ENCODE measurements at places on chromosomes 5 and 9. TPM values are rescaled to one million over a fixed set of nuclear protein-coding genes. Genes with fewer than 3 reads are reported as not detected.

Gene IFNA2
- not detected for total RNA-seq

Gene KCNV2
- not detected for total RNA-seq

Gene KIF24
- total RNA-seq: 11.0 TPM

- DNase-seq: no peak
- H3K4me3 ChIP-seq: no peak overlapping the region
- no peak overlapping the region for H3K27ac ChIP-seq
- H3K4me1 ChIP-seq: peaks cover 11% of the 10 kb centered on the region
- peaks cover 56% of the 10 kb centered on the region for H3K36me3 ChIP-seq
Observed at GRCh38 chr5:143331956-143332355, 71.5 kb downstream of the NR3C1 start.

- H3K27ac ChIP-seq: no peak overlapping the region
- DNase-seq: no peak
- no peaks in the 10 kb centered on the region for H3K27me3 ChIP-seq
- H3K4me1 ChIP-seq: no peaks in the 10 kb centered on the region
Observed at GRCh38 chr9:134355561-134356279, 29.5 kb downstream of the RXRA start.

GRCh38 chr5:160747559-160747958, 104.5 kb downstream of the ATP10B start:
- H3K27me3 ChIP-seq: peaks cover under 1% of the 10 kb centered on the region
- DNase-seq: no peak
- no peaks in the 10 kb centered on the region for H3K36me3 ChIP-seq
- no peak overlapping the region for H3K27ac ChIP-seq
- H3K4me3 ChIP-seq: no peak overlapping the region

GRCh38 chr9:134033516-134034214, 8.4 kb downstream of the BRD3OS start:
- no peak overlapping the region for H3K4me3 ChIP-seq
- H3K4me1 ChIP-seq: no peaks in the 10 kb centered on the region
- no peak overlapping the region for H3K27ac ChIP-seq
- H3K27me3 ChIP-seq: no peaks in the 10 kb centered on the region

GRCh38 chr5:109161914-109162683, 247.7 kb downstream of the PJA2 start:
- H3K4me1 ChIP-seq: no peaks in the 10 kb centered on the region
- DNase-seq: no peak
- H3K27me3 ChIP-seq: no peaks in the 10 kb centered on the region
- H3K27ac ChIP-seq: no peak overlapping the region

DNA sequence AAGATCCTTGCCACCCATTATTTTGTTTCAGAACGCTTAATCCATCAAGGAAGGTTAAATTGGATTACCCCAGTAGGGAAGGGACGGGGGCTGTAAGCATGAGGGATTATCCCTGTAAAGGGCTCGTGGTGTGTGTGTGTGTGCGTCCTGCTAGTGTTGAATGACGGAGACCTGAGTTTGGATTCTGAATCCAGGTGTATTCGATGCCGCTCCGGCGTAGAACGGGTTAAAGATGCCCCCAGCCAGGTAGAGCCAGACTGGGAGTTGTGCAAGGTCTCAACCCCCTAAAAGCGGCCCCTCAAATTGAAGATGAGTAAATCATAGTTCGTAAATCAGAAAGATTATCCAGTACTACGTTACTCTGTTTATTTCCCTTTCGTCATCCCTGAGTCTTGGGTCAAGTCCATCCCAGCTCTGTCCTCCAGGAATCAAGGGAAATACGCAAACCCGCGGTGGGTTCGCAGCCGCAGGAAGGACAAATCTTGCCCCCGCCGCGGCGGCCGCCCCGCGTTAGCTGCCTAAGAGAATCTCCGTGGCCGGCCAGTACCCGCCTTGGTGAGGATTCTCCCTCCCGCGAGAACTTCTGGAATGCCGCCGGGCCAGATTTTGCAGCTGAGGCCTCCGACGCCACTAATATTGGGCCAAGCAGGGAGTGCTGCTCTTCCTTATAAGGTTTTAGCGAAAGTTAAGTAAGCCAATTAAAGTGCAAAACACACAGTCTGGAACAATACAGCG, 586 bp upstream of the MTAP start:
- H3K4me1 ChIP-seq: peaks cover 42% of the 10 kb centered on the region
- H3K27me3 ChIP-seq: peaks cover 27% of the 10 kb centered on the region
- peak overlapping the region; percentile 99 for H3K27ac ChIP-seq
- peak overlapping the region; percentile 99 for H3K4me3 ChIP-seq
- H3K36me3 ChIP-seq: peaks cover 23% of the 10 kb centered on the region
- no peak for DNase-seq

GRCh38 chr9:129626625-129627284, 792 bp downstream of the NTMT1 start:
- DNase-seq: peak; percentile 46
- peaks cover 10% of the 10 kb centered on the region for H3K36me3 ChIP-seq
- peaks cover 60% of the 10 kb centered on the region for H3K4me1 ChIP-seq
- peak overlapping the region; percentile 99 for H3K27ac ChIP-seq
- H3K27me3 ChIP-seq: no peaks in the 10 kb centered on the region

GRCh38 chr5:100709771-100710170, 174.6 kb downstream of the FAM174A start:
- H3K27ac ChIP-seq: no peak overlapping the region
- H3K4me3 ChIP-seq: no peak overlapping the region
- DNase-seq: no peak
- peaks cover 4% of the 10 kb centered on the region for H3K4me1 ChIP-seq

GRCh38 chr5:123543438-123543837, 31.5 kb downstream of the CSNK1G3 start:
- peaks cover 19% of the 10 kb centered on the region for H3K4me1 ChIP-seq
- no peak overlapping the region for H3K4me3 ChIP-seq
- DNase-seq: no peak
- no peak overlapping the region for H3K27ac ChIP-seq
